Astrocyte of the hippocampus (primary cell): ENCODE measurements at places on chromosomes 4 and X.

DNA sequence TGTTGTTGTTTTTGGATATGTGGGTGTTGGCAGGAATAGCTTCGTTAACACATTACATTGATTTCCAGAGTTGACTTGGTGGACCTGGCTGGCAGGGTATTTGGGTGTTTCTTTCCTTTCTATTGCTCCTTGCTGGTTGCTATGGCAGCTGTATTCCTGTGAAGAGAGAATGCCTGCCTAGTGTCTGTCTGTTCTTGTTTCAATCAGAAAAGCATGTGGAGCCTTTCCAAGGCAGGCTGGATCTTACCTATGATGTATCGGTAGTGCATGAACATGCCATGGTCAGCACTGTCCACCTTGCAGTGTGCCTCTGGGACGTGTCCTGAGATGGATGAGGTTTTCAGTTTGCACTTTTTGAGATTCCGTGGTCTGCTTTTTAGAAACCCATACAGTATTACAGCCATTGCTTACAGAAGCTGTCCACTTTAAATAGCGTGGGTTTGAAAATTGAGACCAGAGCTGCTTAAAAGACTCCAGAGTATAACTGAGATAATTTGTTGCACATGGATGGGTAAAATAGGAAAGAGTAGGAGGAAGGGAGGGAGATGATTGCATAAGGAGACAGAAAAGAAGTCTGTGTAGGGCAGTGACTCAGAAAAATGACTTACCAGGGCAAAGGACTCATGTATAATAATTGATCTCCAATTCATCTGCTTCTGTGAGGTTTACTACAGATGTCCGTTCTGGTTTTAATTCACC is 20.0 kb upstream of the AADAT start:
- peak; percentile 1 for DNase-seq

GRCh38 chrX:110168585-110168984 is 149.3 kb downstream of the AMMECR1 start:
- DNase-seq: peak; percentile 46

- no peak for DNase-seq
These were observed 337.7 kb upstream of the GATB start for GRCh38 chr4:152098365-152099060.

DNA sequence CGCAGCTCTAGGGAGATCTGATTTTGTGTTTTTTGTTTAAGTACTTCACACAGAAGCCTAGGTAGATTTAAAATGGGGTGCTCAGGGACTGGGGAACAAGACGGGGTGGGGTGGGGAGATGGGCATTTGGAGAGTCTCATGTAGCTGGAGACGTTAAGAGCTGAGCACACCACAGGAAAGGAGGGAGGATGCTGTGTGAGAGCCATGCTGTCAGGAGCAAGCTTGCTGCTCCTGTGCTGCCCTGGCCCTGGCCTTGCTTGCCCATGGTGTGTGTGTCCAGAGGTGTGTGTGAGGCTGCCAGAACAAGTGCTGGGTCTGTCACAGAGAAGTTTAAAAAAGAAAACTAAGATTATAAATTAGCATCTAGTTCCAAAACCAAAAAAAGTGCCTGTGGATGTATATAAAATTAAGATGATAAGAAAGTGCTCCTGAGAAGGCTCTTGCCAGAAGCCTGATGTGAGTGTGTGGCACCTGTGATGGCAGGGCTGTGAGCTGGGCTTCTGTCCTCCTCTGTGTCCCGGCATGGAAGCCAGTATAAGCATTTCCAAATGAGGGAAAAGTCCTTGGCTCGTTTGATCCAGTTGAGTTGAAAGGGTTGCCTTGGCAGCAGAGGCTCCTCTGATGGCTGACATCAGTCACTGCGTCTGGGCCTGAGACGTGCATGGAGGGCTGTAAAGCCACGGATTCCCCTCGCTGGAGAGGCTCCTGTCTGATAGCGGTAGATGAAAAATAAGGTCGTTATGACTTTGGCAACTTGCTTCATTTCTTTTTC is 63.5 kb downstream of the NELFA start:
- DNase-seq: peak; percentile 47

- DNase-seq: no peak
These were observed 57.5 kb downstream of the ADRA2C start for GRCh38 chr4:3823496-3824341.

DNA sequence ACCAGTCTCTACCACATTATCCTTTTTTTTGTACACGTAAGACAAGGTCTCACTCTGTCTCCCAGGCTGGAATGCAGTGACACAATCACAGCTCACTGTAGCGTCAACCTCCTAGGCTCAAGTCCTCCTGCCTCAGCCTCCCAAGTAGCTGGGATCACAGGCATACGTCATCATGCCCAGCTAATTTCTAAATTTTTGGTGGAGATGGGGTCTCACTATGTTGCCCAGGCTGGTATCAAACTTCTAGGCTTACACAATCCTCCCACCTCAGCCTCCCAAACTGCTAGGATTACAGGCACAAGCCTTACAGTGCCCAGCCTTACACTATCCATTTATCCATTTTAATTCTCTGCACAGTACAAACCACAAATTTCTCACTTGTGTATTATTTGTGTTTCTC is 58.0 kb downstream of the CLOCK start:
- DNase-seq: no peak

- no peak for DNase-seq
These were observed 351.5 kb upstream of the MAD2L1 start for GRCh38 chr4:120418146-120418545.

DNA sequence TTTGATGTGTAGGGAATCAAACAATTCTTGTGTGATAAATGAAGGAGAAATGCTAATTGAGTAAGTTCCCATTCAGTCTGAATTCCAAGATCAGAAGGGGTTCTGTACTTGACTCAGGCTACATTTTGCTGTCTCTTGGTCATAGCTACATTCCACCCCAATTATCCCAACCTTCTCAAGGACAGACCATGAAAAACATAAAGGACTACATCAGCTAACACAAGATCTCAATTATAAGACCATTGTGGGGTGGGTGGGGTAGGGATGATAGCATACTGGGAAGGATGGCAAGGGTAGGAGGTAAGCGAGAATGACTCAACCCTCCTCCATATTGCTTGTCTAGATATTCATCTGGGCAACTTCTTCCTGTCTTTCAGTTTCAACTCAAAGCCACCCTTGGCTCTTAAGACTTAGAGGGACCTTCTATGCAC is 87.4 kb upstream of the ETNPPL start:
- peak; percentile 31 for DNase-seq

DNA sequence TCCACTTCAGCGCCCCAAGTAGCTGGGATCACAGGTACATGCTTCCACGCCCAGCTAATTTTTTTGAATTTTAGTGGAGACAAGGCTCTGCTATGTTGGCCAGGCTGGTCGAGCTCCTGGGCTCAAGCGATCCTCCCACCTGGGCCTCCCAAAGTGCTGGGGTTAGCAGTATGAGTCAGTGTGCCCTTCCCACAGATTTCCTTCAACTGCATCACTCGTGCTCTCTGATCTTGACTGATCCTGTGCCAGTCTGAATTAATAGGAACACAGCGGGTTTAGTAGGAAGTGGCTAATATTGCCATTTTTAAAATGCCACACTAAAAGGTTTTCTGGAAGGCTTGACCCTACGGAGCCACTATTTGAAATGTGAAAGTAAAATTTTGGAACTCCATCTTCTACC is 4.3 kb upstream of the SHROOM2 start:
- no peak for DNase-seq

DNA sequence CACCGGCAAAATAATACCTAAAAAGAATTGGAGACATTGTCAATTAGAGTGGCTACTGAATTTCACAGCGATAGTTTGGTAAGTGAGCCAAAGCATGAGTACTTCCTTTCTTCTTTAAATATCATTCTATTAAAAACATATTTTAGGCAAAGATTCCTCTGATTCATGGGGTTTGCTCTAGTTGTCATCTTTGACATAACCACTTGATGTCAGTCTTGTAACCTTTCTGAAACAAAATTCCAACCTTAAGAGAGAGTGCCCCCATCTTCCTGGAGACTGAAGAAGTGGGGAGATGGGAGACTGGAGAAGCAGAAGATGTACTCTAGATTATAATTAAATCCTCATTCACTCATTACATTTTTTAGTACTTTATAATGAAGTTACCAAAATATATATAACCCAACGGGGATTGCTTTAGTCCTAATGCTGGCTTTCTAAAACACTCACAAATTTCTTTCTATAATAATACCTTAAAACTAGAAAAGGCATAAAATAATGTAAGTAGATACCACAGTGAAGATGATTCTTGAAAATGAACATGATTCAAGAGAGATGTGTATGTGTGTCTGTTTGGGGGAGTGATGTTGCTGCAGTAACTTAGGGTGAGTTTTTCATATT is 96.4 kb downstream of the EMCN start:
- DNase-seq: peak; percentile 49

DNA sequence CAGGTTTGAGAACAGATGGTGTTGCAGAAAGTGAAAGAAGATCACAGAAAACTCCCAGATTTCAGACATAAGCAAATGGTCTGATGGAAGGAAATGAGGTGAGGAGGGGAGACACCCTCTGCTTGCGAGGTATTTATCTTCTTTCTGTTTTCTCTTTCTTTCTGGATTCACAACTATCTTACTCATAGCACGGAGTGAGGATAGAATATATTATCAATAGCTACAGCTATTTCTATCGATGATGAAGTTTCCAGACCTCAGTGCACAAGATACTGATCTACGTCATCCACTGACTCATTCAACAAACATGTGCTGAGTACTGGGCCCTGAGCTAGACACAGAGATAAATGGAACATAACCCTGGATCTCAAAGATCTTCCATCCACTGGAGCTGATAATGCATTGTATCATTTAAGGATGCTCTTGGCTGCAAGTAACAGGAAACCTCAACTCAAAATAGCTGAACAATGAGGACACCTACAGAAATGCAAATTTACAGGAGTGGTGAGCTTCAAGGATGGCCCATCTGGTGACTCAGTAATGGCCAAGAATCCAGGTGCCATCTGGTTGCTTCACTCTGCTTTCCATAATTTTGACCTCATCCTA is 21.2 kb downstream of the SLC2A9 start:
- DNase-seq: no peak
